Cerebellar cortex (tissue), 1 donor: ENCODE measurements at places on chromosomes 3 and 15.

DNA sequence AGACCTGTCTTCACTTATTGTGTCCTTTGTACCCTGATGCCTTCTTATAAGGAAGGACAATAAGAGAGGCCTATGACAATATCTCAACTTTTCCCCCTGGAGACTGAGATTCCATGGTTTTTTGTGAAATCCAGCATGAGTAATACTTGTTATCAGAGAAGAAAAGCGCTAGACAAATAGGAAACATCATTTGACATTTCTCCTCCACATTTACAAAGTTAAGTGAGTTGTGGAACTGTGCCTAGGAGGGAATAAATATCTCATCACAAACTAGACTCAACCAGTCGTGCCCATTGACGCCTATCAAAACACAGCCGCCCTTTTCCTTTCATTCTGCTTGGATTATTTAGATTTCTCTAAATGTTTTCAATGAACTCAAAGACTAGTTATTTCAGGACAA, 253.1 kb downstream of the MECOM start:
- DNase-seq = no peak

DNA sequence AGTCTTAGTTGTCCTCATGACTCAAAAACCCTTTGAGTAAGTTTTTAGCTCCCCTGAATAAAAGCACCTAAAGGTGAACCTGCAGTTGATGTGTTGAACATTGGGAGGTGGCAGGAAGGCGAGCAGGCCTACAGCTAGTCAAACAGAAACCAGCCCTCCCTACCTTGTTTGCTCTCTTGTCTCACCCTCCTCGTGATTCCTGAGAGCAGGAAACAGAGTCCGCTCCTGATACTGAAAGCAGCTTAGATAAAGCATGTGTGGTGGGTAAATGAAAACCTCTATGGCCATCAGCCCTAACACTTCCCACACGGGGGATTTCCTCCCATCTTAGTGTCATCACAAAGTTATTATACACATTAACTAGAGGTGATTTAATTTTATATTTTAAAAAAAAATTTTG, 21.8 kb upstream of the CLDN18 start:
- no peak for DNase-seq

GRCh38 chr3:14199641-14200040, 21.0 kb downstream of the LSM3 start:
- no peak for DNase-seq

DNA sequence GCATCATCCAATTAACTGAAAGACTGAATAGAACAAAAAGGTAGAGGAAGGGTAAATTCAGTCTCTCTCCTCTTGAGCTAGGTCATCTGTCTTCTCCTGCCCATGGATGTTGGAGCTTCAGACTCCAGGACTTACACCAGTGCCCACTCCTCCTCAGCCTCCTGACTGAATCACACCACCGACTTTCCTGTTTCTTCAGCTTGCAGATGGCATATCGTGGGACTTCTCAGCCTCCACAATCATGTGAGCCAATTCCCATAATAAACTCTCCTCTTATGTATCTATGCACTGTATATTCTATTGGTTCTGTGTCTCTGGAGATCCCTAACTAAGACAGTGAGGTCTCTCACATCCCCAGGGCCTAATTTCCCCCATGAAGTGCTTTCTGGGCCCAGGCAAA, 140.4 kb downstream of the CD47 start:
- no peak for DNase-seq

DNA sequence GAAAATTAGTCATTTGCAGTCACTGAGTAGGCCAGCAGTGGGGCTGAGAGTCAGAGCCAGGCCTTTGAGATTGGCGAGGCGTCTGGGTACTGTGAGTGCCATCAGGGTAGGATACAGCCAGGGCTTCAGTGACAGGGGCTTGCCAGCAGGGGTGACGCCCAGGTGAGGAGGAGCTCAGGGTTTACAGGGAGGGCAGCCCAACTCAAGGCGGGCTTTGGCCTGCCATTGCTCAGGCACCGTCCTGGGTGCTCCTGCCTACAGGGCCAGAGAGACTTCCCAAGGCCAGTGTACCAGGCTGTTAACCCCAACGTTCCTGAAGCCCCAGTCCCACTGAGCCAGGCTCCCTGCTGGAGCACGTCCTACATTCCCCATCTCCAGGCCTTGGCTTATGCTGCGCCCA, 152.0 kb downstream of the FBLN2 start:
- no peak for DNase-seq

DNA sequence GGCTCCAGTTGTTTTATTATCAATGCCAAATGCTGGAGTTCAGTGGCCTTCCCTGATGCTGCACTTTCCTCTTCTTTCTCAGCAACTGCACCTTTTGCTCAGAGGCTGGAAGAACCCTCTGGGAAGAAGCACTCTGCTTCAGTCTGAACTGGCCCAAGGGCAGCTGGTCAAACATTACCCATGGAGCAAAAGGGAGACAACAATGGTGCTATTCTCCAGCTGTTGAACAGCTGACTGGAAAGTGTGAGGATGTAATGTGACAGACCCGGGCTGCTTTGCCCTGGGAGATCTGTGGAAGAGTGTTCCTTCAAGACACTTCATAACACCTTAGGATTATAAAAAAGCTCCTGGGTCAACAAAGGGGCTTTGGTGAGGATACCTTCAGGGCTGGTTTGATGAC, 84.9 kb downstream of the EPHB1 start:
- no peak for DNase-seq

DNA sequence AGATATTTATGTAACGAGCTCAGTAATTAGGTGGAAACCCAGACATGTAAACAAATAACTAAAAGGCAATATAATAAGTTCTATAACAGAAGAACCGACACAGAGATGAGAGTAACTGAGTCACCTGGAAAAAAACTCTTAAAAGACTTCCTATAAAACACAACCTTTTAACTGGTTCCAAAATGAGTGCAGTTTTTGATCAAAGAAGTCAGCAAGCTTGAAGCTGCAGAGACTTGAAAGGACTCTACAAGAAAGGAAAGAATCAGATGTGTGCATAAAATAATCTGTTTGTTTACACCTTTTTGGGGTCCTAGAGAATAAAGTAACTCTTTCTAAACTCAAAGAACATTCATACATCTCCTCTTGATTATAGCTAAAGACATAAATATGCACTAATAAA, 560.4 kb upstream of the CCDC54 start:
- DNase-seq = no peak

GRCh38 chr3:5384557-5385236, 197.2 kb downstream of the EDEM1 start:
- no peak for DNase-seq

GRCh38 chr3:87949189-87949878, 109.5 kb downstream of the CGGBP1 start:
- no peak for DNase-seq

- DNase-seq = no peak
Measured at GRCh38 chr3:127392156-127392490, 104.3 kb upstream of the PRR20G start.

DNA sequence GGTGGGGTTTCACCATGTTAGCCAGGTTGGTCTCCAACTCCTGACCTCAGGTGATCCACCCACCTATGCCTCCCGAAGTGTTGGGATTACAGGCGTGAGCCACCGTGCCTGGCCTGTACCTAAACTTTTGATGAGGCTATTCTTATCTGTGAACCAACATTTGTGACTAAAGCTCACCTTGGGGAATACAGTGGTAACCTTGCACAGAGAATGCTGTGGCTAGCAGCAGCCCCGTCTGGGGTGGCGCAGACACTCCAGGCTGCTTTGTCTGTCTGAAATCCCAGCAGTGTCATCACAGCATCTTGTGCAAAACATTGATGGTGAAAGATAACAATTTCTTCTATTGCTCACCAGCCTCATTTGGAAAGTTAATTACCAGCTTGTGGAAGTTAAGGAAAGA, 58.9 kb downstream of the CMTM8 start:
- DNase-seq = no peak

- no peak for DNase-seq
Measured at GRCh38 chr3:8578282-8578681, 66.3 kb downstream of the SSUH2 start.

DNA sequence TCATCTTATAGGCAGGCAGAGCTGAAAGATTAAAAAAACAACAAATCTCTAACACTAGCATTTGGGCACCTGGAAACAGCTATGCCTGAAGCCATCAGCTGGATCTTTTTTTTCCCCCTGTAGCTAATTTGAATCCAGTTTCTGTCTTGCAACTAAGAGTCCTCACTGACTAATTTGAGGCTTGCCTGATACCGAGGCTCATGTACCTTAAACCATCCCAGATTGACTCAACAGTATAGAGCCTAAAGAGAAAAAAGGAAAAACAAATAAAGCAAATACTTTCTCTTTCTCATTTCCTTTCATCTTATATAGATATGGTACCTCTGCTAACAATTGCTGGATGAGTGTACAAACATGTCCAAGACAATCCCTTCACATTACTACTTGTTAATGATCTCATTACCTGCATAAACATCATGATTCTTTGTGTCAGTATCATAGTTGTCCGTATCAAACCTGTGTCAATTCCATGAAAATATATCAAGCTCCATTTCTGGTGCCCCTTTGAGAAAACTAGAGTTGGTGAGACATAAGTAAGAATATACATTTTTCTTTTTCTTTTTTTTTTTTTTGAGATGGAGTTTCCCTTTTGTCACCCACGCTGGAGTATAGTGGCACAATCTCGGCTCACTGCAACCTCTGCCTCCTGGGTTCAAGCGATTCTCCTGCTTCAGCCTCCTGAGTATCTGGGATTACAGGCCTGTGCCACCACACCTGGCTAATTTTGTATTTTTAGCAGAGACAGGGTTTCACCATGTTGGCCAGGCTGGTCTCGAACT, 43.1 kb downstream of the BHLHE40 start:
- no peak for DNase-seq

DNA sequence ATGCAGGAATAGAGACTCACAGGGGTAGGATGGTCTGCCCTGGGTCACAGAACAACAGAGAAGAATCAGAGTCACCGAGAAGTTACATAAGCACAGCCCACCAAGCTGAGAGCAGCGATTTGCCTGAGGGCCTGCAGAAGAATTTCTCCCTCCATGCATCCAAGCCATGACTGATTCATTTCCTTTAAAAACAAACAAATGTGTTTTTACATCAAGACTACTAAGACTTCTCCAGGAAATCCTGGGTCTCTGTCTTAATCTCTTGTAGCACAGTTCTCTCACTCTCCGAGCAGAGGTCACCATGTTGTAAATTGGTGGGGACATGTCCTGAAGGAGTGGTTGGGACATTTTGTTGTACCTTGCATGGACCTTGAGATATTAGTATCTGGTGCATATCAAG, 159.8 kb downstream of the THSD4 start:
- DNase-seq = no peak

DNA sequence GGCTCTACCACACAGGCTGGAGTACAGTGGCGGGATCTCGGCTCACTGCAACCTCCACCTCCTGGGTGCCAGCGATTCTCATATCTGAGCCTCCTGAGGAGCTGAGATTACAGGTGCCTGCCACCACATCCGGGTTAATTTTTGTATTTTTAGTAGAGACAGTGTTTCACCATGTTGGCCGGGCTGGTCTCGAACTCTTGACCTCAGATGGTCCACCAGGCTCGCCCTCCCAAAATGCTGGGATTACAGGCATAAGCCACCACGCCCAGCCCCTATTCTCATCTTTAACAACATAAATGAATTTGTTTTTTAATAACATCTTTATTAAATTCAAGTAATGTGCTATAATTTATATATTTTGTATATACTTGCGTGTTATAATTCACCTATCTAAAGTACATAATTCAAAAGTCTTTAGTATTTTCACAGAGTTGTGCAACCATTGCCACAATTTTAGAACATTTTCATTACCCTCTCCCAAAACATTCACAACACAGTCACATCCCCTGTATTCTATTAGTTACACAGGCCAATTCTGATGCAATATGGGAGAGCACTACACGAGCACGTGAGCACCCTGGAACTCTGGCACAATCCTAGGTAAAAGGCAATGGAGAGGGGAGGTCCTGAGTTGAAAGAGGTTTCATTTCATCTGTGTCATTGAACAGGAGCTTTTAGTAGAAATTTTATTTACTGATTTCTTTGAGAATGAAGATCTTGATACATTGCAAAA, 21.2 kb upstream of the MTMR14 start:
- DNase-seq = no peak

DNA sequence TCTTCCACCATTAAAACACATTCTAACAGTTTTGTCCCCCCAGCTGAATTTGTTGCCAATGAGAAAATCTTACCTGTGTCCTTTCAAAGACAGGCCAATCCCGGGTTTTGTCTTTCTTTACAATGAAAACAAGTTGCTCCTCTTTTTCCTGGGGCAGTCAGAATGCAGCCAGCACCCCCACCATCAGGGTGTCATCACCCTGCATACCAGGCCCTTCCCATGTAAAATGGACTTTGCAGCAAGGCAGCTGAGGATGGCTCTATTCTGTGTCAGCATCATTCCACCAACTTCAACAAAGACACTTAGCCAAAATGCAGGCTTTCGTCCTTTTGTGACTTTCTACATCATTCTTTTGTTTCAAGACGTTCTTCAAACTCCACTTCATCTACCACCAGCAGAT, 490.9 kb downstream of the OCA2 start:
- no peak for DNase-seq

- no peak for DNase-seq
Measured at GRCh38 chr3:72143322-72143721, 358.4 kb upstream of the PROK2 start.

DNA sequence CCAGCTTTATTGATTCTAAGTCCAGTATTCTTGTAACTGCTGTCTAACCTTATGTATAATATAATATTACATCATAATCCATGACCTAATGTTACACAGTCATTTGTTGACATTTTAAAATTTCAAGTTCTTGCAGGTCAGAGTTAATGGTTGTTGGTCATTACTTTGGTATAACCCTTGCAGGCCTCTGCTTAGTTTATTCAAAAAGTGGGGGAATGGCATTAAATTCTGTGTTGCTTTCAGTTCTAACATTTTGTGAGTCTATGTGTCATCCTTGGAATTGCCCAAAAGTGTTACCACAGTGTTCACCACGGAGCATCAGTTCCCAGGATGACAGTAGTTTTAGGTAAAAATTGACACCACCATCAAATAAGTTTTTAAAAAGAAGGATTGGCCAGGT, 174.8 kb upstream of the BCL6 start:
- no peak for DNase-seq

- peak; percentile 96 for DNase-seq
Measured at GRCh38 chr3:147391781-147392624, 14.3 kb downstream of the ZIC4 start.

DNA sequence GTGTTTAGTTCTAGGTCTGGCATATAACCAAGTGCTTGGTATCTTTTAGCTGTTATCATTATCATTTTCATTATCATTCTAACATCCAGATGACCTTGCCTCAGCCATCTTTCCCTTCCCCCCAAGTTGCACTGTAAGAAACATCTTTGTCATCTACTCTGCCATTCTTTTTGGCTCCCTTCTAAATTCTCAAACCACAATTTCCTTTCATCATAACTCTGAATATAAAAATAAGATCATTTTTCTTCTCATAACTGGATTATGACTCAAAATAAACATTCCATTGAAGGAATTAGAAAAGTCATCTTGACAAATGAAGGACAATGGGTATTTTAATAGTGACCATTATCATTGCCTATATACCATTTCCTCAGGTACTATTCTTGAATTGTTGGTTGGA, 786.2 kb downstream of the AGBL1 start:
- DNase-seq = no peak

GRCh38 chr3:126024049-126024854, 55.3 kb downstream of the ROPN1B start:
- peak; percentile 48 for DNase-seq

GRCh38 chr15:71501344-71502076, 308.8 kb upstream of the NR2E3 start:
- DNase-seq = no peak
